ENCODE measurements at places on chromosomes 11 and 22. TPM values are rescaled to one million over a fixed set of nuclear protein-coding genes. Genes with fewer than 3 reads are reported as not detected.

Gene POGLUT3
- total RNA-seq = 10.8 TPM

Gene ISX
- not detected for total RNA-seq

Gene PRR33
- total RNA-seq = not detected

Gene CYTH4
- 1.5 TPM for total RNA-seq

Gene CASP12
- total RNA-seq = not detected

Gene PDGFD
- 6.8 TPM for total RNA-seq

Gene NXPE2
- total RNA-seq = not detected
